ENCODE measurements at places on chromosomes 5 and 9. TPM values are rescaled to one million over a fixed set of nuclear protein-coding genes. Genes with fewer than 3 reads are reported as not detected.

SLC6A19 gene
- not detected for total RNA-seq

- no peak overlapping the region for H3K27ac ChIP-seq
- no peak overlapping the region for H3K4me3 ChIP-seq
- H3K27me3 ChIP-seq, result no peaks in the 10 kb centered on the region
- peaks cover 23% of the 10 kb centered on the region for H3K4me1 ChIP-seq
- peak; percentile 30 for DNase-seq
Observed at GRCh38 chr5:446883-447263, 3.9 kb downstream of the EXOC3 start.

GRCh38 chr5:129284010-129284409, 176.1 kb upstream of the ADAMTS19 start:
- H3K36me3 ChIP-seq, result no peaks in the 10 kb centered on the region
- no peak for DNase-seq
- H3K4me1 ChIP-seq, result no peaks in the 10 kb centered on the region
- H3K27ac ChIP-seq, result no peak overlapping the region

NADK2 gene
- 22.7 TPM for total RNA-seq

- H3K27me3 ChIP-seq, result no peaks in the 10 kb centered on the region
- no peaks in the 10 kb centered on the region for H3K4me1 ChIP-seq
- no peak for DNase-seq
- H3K36me3 ChIP-seq, result no peaks in the 10 kb centered on the region
Observed at GRCh38 chr5:35458824-35459207, 158.8 kb upstream of the SPEF2 start.

DNA sequence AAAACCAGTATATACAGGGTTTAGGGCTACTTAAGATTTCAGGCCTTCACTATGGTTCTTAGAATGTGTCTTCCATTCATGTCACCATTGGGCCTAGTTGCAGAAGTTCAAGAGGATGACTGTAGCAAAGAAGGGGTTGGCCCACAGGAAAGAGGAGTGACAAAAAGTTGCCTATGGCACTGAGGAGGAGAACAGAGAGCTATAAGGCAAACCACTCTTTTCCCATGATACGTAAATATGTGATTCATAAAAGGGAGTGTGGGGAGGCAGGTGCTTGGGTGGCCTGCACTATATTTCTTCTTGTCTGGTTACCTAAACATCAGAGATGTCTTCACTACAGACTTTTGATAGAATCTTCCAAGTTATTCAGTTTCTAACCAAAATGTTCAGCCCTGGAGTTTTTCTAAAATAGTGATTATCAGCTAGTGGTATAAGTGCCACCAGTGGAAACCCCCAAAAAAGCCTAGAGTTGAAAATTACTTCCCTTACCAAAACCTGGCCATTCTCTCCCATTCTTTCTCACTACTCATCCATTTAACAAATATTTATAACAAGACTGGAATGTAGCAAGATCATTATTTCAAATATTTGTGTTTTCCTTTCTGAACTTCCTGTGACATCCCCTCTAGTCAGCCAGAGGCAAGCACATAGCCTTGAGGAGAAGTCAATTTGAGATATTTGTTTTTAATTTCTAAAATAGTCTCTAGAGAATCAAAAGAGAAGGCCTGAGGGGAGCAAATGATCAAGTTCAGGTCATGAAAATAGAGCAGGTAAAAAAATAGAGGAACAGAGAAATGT, 367.4 kb downstream of the EFNA5 start:
- H3K4me3 ChIP-seq, result no peak overlapping the region
- no peak for DNase-seq
- no peaks in the 10 kb centered on the region for H3K4me1 ChIP-seq
- no peak overlapping the region for H3K27ac ChIP-seq
- no peaks in the 10 kb centered on the region for H3K36me3 ChIP-seq

PTPN3 gene
- total RNA-seq, result 0.29 TPM

DNA sequence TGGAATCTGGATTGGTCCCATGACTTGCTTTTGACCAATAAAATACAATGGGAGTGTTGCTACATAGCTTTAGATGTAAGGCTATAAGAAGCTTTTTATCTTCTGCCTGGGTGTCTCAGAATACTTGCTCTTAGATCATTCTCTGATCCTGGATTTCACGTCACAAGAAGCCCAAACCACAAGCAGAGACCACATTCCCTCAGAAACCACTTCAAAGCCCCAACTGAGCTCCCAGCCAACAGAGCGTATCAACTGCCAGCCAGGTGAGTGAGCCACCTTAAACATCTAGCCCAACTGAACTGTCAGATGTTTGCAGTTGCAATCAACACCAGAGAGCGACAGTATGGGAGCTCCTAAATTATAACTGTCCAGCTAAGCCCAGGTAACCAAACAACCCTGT, 687.1 kb downstream of the TLE1 start:
- H3K4me1 ChIP-seq, result no peaks in the 10 kb centered on the region
- H3K27ac ChIP-seq, result no peak overlapping the region
- no peak for DNase-seq

DNA sequence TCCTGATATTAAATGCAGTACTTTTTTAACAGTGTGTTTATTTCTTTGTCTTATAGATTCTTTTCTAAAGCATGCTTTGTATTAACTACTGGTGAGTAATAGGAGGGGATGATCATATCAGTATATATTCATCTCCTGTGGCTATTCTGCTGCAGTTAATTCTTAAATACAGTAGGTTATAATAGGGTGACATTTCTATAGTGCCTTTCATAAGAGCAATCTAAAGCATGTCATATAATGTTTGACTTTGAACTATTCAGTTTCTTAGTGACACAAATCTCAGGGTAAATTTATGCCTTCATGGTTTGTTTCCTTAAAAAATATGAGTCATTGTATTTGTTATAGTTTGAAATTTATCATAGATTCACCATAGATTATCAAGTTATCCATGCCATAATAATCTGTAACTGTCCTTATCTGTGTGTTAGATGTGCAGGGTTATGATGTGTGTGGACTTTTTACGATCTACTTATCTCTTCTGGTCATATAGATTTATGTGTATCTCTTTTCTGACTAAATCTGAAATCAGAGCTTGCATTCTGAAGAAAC, 1019.5 kb downstream of the NR2F1-AS1 start:
- no peak overlapping the region for H3K4me3 ChIP-seq
- H3K27ac ChIP-seq, result no peak overlapping the region
- H3K36me3 ChIP-seq, result no peaks in the 10 kb centered on the region
- H3K4me1 ChIP-seq, result no peaks in the 10 kb centered on the region
- no peaks in the 10 kb centered on the region for H3K27me3 ChIP-seq
- DNase-seq, result no peak

DNA sequence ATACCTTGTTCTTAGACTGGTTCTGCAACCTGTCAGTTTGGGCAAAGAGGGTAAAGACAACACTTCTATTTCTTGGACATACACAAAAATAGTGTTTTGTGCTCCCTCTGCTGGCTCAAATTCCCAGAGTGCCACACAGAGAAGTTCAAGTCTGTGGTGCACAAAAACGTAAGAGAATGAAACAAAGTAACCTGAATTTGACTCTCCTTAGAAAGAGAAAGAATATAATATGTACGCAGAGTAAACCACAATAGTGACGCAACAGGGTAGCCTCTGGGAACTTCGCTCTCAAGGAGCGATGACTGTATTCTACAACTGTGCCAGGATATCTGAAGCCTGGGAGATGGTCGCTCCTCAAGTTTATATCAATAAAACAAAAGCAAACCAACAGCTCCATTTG, 18.5 kb downstream of the DDX31 start:
- peaks cover 31% of the 10 kb centered on the region for H3K36me3 ChIP-seq
- DNase-seq, result no peak
- H3K27me3 ChIP-seq, result no peaks in the 10 kb centered on the region
- no peaks in the 10 kb centered on the region for H3K4me1 ChIP-seq

ARHGEF37 gene
- total RNA-seq, result 0.13 TPM

GRCh38 chr5:164233791-164234190, 728.4 kb downstream of the MAT2B start:
- H3K27me3 ChIP-seq, result no peaks in the 10 kb centered on the region
- DNase-seq, result no peak
- H3K36me3 ChIP-seq, result no peaks in the 10 kb centered on the region
- H3K27ac ChIP-seq, result no peak overlapping the region

GRCh38 chr5:91059409-91059808, 323.7 kb downstream of the ARRDC3 start:
- no peak for DNase-seq
- H3K27me3 ChIP-seq, result no peaks in the 10 kb centered on the region
- no peak overlapping the region for H3K27ac ChIP-seq
- H3K4me1 ChIP-seq, result no peaks in the 10 kb centered on the region
- H3K36me3 ChIP-seq, result no peaks in the 10 kb centered on the region

DNA sequence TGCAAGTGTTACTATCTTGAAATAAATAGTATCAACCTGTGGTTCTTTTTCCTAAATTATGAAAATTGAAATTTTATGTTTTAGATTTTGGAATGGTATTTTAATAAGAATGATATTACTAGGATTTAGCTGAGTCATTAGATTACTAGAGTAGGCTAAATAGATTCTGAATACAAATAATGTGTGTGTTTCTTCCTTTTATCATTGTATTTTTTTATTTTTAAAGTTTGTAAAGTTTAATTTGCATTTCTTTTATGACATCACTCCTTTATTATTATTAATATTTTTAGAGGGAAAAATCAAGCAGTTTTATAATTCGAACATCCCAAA, 8.0 kb upstream of the FAM120AOS start:
- H3K4me3 ChIP-seq, result no peak overlapping the region
- no peaks in the 10 kb centered on the region for H3K36me3 ChIP-seq
- H3K27ac ChIP-seq, result no peak overlapping the region
- no peak for DNase-seq
- H3K27me3 ChIP-seq, result no peaks in the 10 kb centered on the region
- H3K4me1 ChIP-seq, result peaks cover 70% of the 10 kb centered on the region

PCDHB11 gene
- not detected for total RNA-seq

GRXCR2 gene
- total RNA-seq, result not detected

NKD2 gene
- 0.48 TPM for total RNA-seq

DNA sequence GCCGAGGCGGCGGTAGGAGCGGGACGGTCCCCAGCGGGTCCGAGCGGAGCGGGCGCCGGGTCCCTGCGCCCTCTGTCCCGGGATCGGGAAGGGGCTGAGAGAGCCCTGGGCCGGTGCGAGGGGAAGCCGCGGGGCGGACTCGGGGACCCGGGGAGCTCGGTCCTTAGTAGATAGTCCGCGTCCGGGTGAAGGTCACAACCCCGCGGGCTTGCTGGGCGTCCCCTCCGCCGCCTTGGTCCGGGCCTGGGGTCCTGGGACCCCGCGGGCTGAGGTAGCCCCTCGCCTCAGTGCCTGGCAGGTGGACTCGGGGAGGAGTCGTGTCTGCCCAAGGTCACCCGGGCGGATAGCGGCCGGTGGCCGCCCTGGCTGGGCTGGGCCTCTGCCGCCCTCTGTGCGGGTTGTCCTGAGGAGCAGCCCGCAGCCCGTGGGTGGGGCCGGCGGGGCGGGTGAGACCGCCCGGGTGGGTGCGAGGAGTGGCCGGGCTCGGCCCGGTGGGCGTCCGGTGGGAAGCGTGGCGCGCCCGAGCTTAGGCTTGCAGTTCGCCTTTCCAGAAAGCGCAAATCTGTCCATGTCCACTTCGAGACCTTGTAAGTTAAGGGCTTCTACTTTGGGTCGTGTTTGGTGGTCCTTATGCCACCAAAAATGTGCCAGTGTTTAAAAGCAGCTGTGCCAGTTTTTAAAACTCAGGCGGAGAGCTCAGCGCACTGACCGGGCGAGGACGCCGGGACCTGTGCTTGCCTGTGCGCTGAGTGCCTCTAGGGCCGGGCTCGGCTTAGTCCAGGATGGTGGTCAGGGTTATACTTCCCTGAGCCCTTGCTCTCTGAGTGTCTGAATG, 554 bp downstream of the SDHA start:
- H3K4me1 ChIP-seq, result peaks cover 17% of the 10 kb centered on the region
- H3K27me3 ChIP-seq, result no peaks in the 10 kb centered on the region
- H3K27ac ChIP-seq, result peak overlapping the region; percentile 73
- H3K36me3 ChIP-seq, result no peaks in the 10 kb centered on the region

DNA sequence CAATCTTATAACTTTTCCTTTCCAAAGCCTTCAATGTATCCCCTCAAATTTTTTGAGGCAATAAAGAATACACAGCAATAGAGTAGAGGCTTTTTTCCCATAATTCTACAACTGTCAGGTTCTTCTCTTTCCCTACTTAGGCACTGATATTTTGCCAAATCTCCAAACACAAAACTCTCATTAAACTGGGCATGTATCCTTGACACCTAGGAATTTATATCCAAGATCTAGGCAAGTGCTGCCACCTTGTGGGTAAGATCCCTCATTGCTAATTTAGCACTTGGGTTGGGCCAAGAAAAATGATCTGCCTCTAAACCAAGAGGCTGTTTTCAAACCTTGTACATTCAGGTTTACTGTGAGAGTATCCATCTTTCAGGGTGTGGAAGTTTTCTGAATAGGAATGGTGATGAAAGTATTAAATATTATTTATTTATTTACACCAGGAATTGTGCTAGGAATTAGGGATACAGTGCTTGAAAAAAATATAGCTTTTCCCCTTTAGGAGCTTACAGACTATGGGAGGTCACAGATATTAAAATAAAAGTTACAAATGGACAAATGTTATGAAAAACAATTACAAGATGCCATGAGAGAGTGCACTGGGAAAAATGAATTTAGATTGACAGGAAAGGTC, 17.6 kb downstream of the TSTD2 start:
- peak; percentile 43 for DNase-seq
- H3K4me3 ChIP-seq, result no peak overlapping the region
- no peaks in the 10 kb centered on the region for H3K4me1 ChIP-seq
- H3K36me3 ChIP-seq, result no peaks in the 10 kb centered on the region
- no peaks in the 10 kb centered on the region for H3K27me3 ChIP-seq

- no peaks in the 10 kb centered on the region for H3K36me3 ChIP-seq
- no peak overlapping the region for H3K4me3 ChIP-seq
- no peak overlapping the region for H3K27ac ChIP-seq
- H3K27me3 ChIP-seq, result no peaks in the 10 kb centered on the region
- no peaks in the 10 kb centered on the region for H3K4me1 ChIP-seq
- no peak for DNase-seq
Observed at GRCh38 chr9:16680541-16680940, 189.9 kb downstream of the BNC2 start.

- H3K4me3 ChIP-seq, result no peak overlapping the region
- no peak for DNase-seq
- peaks cover 19% of the 10 kb centered on the region for H3K4me1 ChIP-seq
- no peak overlapping the region for H3K27ac ChIP-seq
- H3K27me3 ChIP-seq, result no peaks in the 10 kb centered on the region
- no peaks in the 10 kb centered on the region for H3K36me3 ChIP-seq
Observed at GRCh38 chr5:134500699-134501430, 24.6 kb upstream of the JADE2 start.

GRCh38 chr9:72486594-72486955, 34.8 kb upstream of the TMC1 start:
- H3K4me3 ChIP-seq, result no peak overlapping the region
- H3K36me3 ChIP-seq, result no peaks in the 10 kb centered on the region
- no peak overlapping the region for H3K27ac ChIP-seq
- no peaks in the 10 kb centered on the region for H3K4me1 ChIP-seq
